ENCODE measurements at places on chromosomes 7 and 10. TPM values are rescaled to one million over a fixed set of nuclear protein-coding genes. Genes with fewer than 3 reads are reported as not detected.

Gene MYOF
- total RNA-seq, result 128 TPM

Gene SLC35G1
- 5.1 TPM for total RNA-seq

Gene BBS9
- 9.1 TPM for total RNA-seq

Gene SPDYE16
- 0.22 TPM for total RNA-seq

Gene GPR158
- total RNA-seq, result 0.02 TPM

Gene CCDC172
- not detected for total RNA-seq

Gene FAM13C
- total RNA-seq, result 0.22 TPM

Gene DDC
- total RNA-seq, result not detected

Gene ARID5B
- 43.9 TPM for total RNA-seq

Gene APBB1IP
- 0.37 TPM for total RNA-seq

Gene FAM24B
- total RNA-seq, result 2.2 TPM

Gene PUS7
- 17.1 TPM for total RNA-seq

Gene IFIT2
- total RNA-seq, result 58.0 TPM

Gene KCND2
- not detected for total RNA-seq

Gene HKDC1
- 3.4 TPM for total RNA-seq

Gene OR13A1
- 0.15 TPM for total RNA-seq

Gene ITGB8
- total RNA-seq, result 18.4 TPM

Gene SPDYE9
- total RNA-seq, result not detected

Gene GIMAP2
- total RNA-seq, result 6.3 TPM

Data from M059J (cell line).